ENCODE measurements at places on chromosomes 1 and 21.
A peak's percentile ranks its signal among the peaks of the same experiment; 100 is the strongest.

DNA sequence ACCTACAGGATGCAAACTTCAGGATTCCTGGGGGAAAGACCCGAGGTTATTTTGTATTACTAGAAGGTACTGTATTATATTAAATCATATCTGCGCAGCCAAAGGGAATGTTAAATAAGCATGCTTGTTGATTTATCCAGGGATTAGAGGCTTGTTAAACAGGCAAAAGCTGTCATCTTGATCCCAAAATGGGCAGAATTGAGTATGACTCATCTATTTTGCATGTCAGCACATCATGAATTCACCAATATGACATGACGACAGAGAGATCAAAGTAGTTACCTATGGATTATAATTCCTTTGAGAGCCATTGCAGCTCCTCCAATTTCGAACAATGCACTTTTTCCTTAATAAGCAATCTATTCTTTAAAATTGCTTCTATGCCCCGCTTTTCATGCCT is 66.1 kb downstream of the TBX15 start:
- no peak for DNase-seq

DNA sequence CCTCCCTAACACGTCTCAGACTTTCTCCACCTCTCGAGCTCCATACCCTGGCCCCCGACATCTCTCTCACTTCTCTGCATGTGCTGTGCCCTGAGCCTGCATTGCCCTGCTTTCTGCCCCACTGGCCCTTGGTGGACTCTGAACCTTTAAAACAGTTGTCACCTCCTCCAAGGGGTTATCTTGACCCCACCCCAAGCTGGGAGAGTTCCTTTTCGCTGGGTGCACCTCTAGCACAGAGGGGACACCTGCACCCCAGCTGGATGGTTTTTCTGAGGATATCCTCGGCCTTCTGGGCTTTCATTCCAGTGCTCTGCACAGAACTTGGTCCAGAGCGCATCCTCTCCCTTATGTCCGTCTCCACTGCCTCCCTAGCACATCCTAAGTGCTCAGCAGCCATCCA is 4.2 kb upstream of the CDCP2 start:
- no peak for DNase-seq

GRCh38 chr1:205416322-205416721 is 5.5 kb downstream of the LEMD1 start:
- DNase-seq = no peak

- no peak for DNase-seq
Measured at GRCh38 chr1:51172811-51173210, 63.3 kb upstream of the RNF11 start.

GRCh38 chr1:224298346-224299330 is 31.3 kb downstream of the NVL start:
- DNase-seq = no peak

- DNase-seq = peak; percentile 79
Measured at GRCh38 chr1:244341455-244342450, 110.0 kb downstream of the ADSS2 start.

DNA sequence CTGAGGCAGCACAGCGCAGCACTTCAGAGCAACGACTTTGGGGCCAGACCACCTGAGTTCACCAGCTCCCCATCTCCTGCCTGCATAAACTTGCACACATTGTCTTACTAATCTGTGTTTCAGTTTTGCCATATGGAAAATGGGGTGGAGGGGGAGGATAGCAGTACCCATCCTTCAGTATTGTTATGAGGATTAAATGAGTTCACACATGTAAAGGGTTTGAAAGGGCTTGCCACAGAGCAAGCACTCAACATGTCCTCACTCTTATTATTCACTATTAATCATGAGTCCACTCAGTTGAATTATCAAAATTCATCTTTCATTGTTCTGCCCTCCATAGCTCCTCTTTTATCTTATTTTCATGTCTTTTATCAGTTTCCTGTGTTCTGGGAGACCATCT is 40.1 kb upstream of the BMP8B start:
- no peak for DNase-seq

DNA sequence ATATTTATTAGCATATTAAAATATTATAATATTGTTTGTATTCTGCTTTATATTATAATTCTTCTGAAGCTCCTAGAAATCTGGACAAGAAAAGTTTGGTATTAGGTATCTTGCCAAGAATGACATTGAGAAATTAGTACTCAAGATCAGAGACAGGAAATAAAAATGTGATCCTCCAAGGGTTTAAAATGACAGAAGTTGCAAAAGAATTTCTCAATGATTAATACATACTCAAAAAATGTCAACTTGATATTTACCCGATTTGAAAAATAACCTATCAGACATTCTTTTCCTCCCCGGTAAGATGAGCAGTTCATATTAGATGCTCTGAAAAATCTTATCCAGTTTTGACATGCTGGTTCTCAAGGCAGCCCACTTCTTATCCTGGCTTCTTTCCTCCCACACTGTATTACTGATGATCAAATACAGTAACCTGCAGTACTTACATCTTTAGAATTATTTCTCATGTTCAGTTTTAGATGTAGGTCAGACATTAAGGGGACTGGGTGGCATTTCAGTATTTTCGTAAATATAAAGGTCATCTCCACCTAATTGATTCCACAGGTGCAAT is 55.3 kb downstream of the CACHD1 start:
- no peak for DNase-seq

GRCh38 chr1:50060279-50060678 is 36.5 kb upstream of the AGBL4 start:
- no peak for DNase-seq

DNA sequence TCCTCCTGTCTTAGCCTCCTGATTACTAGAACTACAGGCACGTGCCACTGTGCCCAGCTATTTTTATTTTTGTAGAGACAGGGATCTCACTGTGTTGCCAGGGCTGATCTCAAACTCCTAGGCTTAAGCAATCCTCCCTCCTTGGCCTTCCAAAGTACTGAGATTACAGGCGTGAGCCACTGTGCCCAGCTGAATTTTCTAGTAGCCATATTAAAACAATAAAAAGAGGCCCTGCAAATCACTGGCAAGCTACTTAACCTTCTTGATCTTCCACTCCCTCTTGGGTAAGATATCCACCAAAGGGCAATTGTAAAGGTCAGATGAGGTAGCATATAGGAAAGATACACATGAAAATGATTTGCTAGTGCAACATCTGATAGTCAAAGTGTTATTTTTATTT is 65.6 kb upstream of the SRSF10 start:
- no peak for DNase-seq

DNA sequence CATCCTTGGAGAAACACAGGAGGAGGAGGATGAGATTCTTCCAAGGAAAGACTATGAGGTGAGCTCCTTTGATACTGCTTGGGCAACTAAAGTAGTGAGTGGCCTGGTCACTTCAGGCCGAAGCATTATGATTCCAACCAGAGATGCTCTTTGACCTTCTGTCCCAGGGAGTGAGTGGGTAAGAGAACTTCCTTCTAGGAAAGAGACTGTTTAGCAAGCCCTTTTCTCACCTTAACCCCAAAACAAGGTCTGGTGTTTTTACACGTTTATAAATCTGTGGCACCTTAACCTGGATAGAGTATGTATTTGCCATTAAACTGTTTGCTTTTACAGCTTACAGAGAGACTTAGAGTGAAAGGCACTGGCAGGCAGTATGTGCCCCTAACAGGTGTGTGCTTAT is 1.1 kb downstream of the CLCN6 start:
- no peak for DNase-seq

DNA sequence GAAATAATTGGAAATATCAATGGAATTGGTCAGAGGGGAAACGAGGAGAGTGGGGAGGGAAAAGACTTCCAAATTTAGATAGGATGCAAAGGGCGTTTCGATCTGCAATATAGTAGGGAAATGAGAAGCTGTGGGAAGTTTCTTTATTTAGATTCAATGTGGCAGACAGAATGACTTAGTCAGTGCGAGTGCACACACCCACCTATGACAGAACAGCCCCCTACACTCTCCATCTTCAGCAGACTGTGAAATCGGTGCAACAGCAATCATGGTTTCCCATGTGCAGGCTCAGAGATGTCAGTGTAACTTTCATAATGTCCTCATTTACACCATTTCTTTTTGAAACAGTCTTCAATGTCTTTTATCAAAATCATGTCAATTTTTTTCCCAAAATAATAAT is 46.0 kb downstream of the DIP2A start:
- DNase-seq = no peak

DNA sequence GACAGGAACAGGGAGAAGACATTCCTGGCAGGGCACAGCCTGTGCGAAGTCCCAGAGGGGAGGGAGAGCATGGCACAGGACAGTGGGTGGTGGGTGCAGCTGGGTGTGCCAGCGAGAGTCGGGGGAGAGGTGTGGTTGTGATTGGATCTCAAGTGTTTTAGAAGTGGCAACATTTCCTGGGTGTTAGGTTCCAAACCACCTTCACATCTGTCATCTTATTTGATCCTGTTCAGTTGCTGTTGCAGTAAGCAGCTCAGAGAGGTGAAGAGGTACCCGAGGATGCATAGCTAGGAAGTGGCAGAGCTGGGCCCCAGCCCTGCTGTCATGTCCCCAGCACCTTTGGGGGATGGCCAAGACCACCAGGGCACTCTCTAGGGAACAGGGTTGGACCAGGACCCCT is 22.0 kb upstream of the DISP3 start:
- DNase-seq = no peak

DNA sequence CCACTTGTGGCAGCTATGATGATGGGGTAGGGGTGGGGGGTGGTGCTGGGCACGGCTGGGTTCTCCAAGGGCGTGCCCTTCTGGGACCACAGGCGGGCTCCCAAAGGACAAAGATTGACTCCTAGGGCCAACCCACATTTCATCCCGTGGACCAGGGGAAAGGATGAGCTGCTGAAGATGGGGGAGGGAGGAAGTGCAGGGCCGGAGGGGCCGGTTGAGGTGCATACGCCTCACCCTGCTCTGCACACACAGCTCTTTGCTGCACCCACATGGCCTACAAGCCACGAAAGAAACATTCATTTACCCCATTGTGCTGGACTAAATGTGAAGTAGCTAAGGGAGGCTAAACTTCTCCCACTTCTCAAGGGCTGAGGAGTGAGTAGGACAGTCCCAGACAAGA is 34.2 kb upstream of the GNPAT start:
- DNase-seq = peak; percentile 28

- no peak for DNase-seq
Measured at GRCh38 chr1:59039551-59039950, 255.7 kb upstream of the JUN start.

GRCh38 chr1:29344336-29344735 is 108.0 kb downstream of the PTPRU start:
- peak; percentile 30 for DNase-seq

DNA sequence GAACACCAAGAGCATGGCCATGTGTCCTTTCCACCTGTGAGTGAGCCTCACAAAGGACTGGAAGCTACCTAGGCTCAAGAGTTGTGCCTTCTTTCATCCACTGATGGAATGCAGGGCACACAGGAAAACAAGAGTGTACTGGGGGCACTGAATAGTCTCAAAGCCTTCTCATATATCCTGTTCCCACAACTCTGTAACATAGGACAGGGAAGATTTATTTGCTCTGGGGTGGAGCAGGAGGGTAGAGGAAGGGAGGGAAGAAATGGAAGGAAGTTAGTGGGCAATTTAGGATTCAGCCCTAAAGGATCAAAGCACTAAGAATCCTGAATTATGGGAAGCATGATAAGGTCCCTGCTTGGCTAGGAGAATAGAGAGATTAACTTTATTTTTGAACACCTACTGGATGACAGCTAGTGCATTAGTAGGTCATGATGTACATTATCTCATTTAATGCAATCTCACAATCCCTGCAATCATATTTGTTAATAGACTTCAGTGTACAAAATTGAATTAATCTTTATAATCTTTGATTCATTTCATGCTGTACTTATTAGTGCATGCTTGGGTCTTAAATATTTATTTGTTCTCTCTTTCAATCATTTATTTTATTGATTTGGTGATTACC is 27.0 kb upstream of the RGS16 start:
- DNase-seq = no peak

DNA sequence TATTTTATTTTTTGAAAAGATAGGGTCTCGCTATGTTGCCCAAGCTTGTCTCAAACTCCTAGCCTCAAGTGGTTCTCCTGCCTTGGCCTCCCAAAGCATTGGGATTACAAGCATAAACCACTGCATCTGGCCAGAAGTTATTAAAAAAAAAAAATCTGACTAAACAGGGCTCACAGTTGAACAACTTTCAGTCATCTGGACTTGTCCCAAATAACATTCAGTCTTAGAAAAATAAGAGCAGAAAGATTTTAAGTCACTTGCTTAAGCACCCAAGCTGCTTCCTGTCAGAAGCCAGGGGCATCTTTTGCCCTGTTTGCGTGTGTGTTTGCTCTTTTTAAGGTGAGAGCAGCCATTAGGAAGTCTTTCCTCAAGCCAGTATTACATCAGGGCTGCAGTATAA is 286.8 kb downstream of the LMO4 start:
- no peak for DNase-seq

GRCh38 chr1:39391691-39392679 is 99.5 kb upstream of the BMP8A start:
- DNase-seq = peak; percentile 37

DNA sequence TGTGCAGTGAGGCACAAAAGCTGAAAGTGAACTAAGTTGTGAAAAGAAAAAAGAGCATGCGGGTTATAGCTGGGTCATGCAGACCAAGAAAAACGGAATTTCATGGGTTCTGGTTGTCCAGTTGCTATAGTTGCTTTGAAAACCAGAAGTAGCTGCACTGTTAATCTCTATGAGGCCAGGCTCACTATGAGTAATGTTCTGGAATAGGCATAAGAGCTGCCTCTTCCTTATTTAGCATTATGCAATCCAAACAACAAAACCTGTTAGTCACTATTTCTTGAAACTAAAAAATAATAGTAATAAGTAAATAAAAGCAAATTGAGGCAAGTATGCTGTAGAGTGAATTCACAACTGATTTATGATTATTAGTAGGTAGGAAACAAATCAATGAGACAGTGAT is 1383.7 kb downstream of the MRPL39 start:
- no peak for DNase-seq

- DNase-seq = peak; percentile 54
Measured at GRCh38 chr1:183635099-183635605, 431 bp downstream of the ARPC5 start.

GRCh38 chr1:22739648-22740385 is 29.2 kb downstream of the EPHB2 start:
- DNase-seq = no peak

DNA sequence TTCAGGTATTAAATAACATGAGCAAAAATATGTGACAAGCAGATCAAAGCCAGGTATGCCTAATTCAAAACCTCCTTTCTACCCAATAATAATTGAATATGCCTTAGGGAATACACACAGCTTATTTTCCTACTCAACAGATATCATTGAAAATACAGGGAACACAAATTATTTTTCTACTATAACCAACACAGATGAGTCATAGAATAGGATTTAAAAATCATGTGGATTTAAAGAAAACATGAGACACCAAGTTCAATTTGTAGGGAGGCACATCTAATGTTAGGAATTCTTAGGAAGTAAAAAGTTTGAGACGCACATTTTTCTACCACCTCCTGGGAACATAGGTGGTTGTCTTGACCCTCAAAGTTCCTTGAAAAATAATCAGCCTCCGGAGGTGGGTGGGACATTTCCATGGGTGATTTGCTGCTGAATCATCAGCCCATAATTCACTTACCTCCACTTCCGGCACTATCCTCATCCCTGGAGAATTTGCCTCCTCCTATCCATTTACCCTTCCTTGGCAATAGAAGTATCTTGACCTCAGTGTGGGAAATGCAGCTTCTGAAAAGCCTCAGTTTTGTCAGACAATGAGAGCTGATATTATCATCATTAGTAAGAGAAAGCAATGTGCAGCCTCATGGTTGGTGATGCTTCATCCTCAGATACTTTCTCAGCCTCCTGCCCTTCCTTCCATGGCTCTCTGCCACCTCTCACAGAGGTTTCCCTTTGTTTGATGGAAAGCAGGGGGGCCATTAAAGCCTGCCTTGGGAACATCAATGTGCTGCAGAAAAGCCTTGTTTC is 33.5 kb upstream of the RGS4 start:
- no peak for DNase-seq

GRCh38 chr1:218499011-218499691 is 154.0 kb downstream of the TGFB2 start:
- no peak for DNase-seq
